ENCODE measurements at places on chromosomes 11 and 22. TPM values are rescaled to one million over a fixed set of nuclear protein-coding genes. Genes with fewer than 3 reads are reported as not detected.

- DNase-seq = no peak
These were observed 5.7 kb downstream of the TMPRSS6 start for GRCh38 chr22:37103656-37104452.

DNA sequence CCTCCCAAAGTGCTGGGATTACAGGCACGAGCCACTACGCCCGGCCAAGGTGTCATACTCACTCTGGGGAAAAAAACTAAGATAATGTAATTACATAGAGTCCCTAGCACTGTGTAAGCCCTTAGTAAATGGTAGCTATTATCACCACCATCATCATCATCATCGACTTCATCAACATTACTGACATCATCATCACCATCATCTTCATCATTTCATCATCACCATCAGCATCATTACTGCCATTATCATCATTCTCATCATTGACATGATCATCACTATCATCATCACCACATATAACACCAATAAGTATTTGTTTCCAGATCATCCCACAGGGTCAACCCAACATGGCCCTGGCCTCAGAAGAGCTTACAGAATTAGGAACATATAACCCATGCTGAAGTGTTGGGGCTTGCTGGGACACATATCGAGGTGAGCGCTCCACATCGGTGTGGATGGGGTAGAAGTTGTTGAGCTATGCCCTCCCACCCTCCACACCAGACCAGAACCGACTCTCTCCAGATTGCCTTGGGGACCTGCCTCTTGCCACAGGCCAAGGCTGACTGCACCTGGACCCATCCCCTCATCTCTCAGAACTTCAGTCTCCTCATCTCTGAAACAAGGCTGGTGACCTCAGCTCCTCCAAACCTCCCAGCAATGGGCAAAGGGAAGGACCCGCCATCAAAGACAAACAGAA is 14.7 kb upstream of the CD5 start:
- no peak for DNase-seq

- DNase-seq = no peak
These were observed 83.2 kb upstream of the POU2AF2 start for GRCh38 chr11:111162305-111162704.

Gene PLEKHA7
- 1.6 TPM for total RNA-seq

Gene F2
- total RNA-seq = 0.16 TPM

Gene UFD1
- 44.3 TPM for total RNA-seq

Gene E2F8
- 4.6 TPM for total RNA-seq

- DNase-seq = no peak
These were observed 125.8 kb downstream of the RASSF10 start for GRCh38 chr11:13134886-13135285.

Gene PRR33
- 2.3 TPM for total RNA-seq
